ENCODE measurements at places on chromosomes 13 and 19.
A peak's percentile ranks its signal among the peaks of the same experiment; 100 is the strongest.

GRCh38 chr13:99258946-99259345 lies 767 bp upstream of the GPR18 start:
- no peak for DNase-seq

GRCh38 chr13:106493533-106494220 lies 41.8 kb downstream of the EFNB2 start:
- DNase-seq, result no peak

DNA sequence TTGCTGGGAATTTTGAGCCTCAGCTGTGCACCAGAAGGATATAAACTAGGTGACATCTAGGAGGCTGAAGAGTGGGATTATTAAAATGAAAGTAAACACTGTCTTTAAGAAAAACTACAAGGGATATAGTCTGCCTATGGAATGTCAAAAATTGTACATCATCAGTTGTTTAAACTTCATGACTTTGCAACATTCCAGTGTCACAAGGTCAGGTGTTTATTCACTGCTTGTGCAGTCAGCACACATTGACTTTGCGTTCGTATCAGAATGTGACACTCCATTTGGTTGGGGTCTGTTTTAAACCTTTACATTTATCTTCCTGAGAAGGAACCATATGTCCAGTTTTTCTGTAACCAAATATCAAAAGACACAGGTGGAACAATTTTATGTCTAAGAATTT lies 85.6 kb downstream of the KL start:
- DNase-seq, result no peak

GRCh38 chr13:82878536-82878935 lies 1003.7 kb downstream of the SLITRK1 start:
- DNase-seq, result peak; percentile 11

- DNase-seq, result no peak
These were observed 16.8 kb upstream of the OR1M1 start for GRCh38 chr19:9070066-9070465.

DNA sequence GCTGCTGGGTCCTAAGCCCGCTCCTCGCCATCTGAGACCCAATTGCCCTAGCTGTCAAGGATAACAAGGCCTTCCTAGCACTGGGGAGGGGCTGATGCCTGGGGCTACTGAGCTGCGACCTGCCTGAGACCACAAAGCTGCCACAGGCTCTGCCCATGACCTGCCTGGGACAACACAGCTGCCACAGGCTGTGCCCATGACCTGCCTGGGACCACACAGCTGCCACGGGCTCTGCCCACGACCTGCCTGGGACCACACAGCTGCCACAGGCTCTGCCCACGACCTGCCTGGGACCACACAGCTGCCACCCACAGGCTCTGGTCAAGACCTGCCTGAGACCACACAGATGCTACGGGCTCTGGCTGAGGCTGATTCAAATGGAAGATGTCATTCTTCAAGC lies 54.8 kb downstream of the EPS15L1 start:
- DNase-seq, result no peak

- DNase-seq, result no peak
These were observed 113.0 kb downstream of the SOX1 start for GRCh38 chr13:112179995-112180394.

DNA sequence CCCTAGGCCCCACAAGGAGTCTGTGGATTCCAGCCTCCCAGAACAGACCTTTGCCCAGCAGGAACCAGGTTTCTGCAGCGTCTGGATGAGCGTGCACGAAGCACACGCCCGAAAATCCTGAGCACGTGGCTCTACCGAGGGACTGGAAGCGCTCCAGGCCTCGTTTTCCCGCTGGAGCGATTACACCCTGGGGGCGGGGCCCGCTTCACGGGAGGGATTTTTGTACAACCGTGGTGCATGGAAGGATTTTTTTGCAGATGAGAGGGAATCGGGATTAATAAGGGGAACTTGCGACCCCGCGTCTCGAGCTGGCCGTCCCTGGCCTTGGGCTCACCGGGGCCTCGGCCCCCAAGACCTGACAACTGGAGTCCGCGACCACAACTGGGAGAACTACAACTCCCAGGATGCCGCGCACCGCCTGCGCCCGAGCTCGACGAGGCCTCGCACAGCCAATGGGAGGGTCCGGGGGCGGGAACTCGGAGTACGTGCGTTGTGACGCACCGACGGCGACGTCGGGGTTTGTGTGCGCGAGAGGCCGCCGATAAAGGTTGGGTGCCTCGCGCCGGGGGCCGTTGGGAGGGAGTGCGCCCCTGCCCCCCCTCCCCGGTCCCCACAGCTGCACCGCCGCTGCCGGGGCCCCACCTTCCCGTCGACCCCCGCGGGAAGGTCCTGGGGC lies at the start of gene ZNF628:
Gene ZNF628, plus strand, starts transcription at position 518 of the 676 bp plus-strand sequence. CDS start 3,294 bp downstream, outside the sequence.
- DNase-seq, result peak; percentile 95

DNA sequence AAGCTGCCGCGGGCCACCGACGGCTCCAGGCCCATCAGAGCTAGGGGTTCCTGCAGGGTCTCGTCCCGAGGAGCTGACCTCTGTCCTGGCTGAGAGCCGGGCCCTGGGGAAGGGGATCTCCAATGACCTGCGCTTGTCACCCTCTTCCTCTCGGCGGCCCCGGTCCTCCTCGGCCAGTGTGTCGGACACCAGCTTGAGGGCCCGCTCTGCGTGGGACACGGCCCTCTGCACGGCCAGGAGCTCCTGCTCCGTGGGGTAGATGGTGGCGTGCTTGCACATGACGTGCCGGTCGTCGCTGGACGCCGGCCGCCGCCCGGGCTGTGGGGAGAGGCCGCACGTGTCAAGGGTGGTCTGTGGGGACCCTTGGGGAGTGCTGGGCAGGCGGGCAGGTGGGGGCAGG lies 32.7 kb upstream of the MATK start:
- no peak for DNase-seq

DNA sequence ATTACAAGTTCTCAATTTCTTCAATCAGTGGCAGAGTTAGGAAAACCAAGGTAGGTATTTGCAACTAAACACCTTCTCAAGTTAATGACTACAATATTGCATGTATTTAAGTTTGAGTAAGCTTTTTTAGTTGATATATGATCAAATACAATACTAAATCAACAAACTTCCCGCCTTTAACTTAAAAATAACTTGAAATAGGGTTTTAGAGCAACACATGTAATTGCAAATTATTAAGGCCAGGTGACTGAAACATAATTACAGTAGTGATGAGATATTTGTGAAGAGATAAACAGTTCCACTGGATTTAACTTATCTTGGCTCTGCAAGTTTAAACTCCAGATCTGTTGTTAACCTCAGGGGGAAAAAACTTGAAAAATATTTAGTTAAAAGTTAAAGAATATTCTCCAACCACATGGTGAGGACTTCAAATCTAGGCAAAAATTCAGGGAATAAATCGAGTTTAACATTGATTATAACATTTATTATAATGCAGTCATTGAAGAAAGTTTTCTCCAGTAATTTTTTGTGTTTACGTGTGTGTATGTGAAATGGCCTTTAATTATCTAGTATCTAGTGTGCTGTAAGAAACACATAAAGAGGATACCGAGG lies 3.6 kb downstream of the DACH1 start:
- DNase-seq, result no peak

DNA sequence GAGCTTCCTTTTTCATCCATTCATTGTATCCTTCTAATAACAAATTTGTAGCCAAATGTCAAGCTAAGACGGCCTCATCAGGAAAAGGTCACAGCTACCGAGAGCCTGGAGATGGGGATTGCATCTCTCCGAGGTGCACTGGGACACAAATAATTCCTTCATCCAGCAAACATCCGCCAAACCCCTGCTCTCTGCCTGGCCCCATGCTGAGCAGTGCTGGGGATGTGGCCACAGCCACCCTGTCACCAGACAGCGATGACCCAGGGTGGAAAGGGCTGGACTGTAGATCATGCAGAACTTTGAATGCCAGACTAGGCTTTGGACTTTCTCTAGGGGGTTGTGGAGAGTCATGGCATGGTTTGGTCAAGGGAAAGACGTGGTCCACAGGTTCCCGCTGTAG lies 1.9 kb downstream of the TOMM40 start:
- DNase-seq, result no peak

Measured in NCI-H1048 (cell line).